ENCODE measurements at places on chromosomes 13 and 19.
A peak's percentile ranks its signal among the peaks of the same experiment; 100 is the strongest.

DNA sequence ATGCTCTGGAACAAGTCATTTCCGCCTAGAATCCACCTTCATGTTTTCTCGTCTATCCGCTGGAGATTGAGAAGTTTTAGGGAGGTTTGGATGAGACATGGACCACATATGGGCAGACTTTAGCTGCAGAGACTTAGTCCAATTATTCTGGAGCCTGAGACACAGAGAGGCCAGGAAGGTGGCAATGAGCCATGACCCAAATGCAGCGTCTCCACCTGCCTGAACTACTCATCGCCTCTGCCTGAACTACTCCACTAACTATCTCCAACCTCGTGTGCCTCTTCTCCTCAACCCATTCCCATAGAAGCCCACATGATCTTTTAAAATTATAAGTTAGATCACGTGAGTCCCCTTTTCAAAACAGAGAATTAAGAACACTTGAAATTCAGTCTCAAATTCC lies 5.6 kb downstream of the PLEKHA4 start:
- no peak for DNase-seq

DNA sequence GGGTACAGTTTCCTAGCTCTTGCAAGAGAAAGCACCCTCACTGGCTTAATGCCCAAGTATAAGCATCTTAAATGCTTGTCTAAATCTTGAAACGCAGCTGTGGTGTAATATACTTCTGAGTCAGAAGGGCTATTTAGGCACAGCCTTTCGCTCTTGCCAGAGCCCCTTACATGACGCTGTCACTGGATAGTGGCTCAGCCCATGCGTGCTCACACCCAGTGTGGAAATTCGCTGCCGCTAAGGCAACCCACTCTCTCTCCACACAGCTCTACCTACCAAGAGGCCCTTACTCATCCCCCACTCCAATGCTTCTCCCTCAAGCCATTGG lies 24.0 kb downstream of the UQCRFS1 start:
- no peak for DNase-seq

DNA sequence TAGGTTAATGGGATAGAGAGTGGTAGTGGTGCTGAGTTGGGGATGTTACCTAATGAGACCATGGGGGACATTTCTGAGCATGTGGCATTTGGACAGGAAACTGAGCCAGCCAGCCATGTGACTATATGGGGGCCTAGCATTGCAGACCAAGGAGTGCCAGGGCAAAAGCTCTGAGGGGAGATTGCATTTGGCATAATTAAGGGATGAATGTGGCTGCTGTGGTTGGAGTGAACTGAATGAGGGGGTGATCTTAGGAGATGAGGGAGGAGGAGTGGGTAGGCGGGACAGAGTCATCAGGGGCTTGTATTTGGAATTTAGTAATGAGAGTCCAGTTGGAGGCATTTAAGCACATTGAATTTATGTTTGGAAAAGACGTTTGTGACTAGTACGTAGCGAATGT lies 6.6 kb downstream of the PCCA start:
- DNase-seq = no peak

GRCh38 chr19:18499055-18499775 lies 22.7 kb downstream of the ELL start:
- no peak for DNase-seq

- no peak for DNase-seq
Measured at GRCh38 chr19:41218615-41219507, at the start of gene AXL. Gene AXL (plus strand): TSS chr19:41219223. CDS start chr19:41219393, 170 bp downstream.

GRCh38 chr13:52925251-52925650 lies 76.8 kb upstream of the PCDH8 start:
- DNase-seq = no peak

GRCh38 chr19:17873786-17874757 lies 2.3 kb downstream of the SLC5A5 start:
- DNase-seq = peak; percentile 74

GRCh38 chr13:55302568-55302967 lies 1838.2 kb upstream of the PRR20A start:
- no peak for DNase-seq

DNA sequence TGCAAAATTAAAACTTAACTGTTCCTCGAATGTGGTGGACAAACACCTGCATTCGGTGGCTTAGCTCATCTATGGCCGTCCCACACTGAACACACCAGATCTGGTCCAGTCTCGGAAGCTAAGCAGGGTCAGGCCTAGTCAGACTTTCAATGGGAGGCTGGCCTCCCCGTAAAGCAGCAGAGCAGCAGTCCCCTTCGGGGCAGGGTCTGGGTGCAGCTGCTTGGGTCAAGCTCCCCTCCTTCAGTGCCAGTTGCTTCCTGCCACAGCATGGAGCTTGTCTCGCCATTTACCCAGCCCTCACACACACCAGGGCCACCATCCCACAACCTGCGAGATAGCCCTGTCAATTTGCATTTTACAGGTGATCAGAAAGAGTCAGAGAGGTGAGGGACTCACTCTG lies 93.2 kb downstream of the TUBA3C start:
- no peak for DNase-seq

DNA sequence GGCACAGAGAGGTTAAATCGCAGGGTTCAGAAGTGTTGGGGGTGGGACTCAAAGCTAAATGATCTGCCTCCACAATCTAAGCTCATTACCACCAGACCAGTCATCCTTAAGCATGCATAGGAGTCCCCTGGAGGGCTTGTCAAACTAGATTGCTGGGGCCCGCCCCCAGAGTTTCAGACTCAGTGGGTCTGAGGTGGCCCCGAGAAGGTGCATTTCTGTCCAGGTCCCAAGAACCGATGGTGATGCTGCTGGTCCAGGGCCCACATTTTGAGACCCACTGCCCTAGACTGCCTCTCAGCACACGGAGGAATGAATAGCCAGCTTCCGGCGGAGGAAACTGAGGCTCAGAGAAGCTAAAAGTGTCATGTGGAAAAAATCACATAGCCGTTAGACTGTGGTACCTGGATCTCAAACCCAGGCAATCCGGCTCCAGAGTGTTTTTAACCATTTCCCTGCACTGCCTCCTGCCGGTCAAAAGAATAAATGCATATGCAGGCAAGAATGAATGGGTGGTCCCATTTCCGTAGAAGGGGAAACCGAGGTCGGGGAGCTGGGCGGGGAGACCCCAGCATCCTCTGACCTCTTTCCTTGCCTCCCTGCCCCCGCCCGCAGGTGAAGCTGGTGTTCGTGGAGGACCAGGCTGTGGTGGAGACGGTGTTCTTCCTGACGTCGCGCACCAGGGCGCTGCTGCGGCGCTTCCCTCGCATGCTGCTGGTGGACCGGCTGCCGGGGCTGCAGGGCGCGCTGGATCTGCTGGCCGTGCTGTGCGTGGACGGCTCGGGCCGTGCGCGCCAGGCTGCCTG lies 23.8 kb downstream of the ZSWIM9 start:
- no peak for DNase-seq

- no peak for DNase-seq
Measured at GRCh38 chr19:50311723-50312635, 17.2 kb downstream of the KCNC3 start.

DNA sequence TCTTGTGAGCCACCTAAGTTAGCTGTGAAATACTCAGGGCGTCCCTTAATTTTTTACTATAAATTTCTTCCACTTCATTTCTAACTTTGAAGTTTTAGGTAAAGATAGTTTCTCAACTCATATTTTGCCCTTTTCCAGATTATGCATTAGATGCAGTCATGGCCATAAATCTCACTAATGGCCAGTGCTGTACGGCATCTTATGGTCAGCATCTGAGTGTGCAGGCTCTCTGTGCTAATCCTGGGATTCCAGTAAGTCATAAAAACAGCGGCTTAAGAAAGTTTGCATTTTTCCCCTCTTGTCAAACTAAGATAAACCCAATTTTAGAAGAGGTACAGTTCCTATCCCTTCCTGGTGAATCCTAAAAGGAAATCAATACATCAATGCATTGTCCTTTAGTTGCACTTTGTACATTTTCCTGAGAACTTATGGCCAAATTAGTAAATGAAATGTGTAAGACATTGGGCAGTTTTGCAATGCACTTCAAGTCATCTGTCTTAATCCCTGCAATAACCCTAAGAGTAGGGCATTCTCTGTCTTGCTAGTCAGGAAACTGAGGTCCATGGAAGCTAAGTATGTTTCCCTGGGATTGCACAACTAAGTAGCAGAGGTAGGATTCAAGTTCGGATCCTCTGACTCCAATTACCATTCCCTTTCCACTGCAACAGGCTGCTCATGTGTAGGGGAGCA lies 146.2 kb downstream of the DCT start:
- no peak for DNase-seq

DNA sequence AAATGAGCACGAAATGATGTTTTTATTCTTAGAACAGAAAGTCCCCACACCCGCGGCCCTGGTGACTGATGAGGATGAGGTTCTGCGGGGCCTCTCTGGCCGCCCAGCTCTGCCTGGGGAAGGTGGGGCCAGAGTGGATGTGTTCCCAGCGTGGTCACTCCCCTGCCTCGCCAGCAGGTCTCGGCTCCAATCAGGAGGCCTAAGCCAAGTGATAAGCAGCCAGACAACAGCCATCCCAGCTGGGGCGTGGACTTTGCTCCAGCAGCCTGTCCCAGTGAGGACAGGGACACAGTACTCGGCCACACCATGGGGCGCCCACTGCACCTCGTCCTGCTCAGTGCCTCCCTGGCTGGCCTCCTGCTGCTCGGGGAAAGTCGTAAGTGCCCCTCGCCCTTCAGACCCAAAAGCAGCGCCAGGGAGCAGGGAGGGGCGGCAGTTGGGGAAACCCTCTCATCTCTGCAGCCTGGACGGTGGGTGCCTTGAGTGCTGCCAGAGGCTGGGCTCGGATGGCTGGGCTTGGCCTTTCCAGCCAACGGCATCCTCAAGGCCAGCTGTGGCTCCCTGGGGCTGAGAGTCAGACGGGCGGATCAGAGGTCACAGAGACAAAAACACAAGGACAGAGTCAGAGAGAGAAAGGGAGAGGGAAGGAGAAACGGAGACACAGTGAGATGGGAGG lies at the start of gene F10:
Gene F10 (plus strand): TSS at position 250 of the 676 bp plus-strand sequence. CDS start 57 bp downstream, at position 307.
- DNase-seq = no peak

GRCh38 chr13:89375839-89376238 lies 1704.7 kb downstream of the SLITRK5 start:
- no peak for DNase-seq
